ENCODE measurements at places on chromosomes 6 and 20.

GRCh38 chr6:82419132-82419581 is 55.5 kb downstream of the TPBG start:
- no peak for DNase-seq

GRCh38 chr6:96683819-96684528 is 121.0 kb downstream of the FHL5 start:
- no peak for DNase-seq

DNA sequence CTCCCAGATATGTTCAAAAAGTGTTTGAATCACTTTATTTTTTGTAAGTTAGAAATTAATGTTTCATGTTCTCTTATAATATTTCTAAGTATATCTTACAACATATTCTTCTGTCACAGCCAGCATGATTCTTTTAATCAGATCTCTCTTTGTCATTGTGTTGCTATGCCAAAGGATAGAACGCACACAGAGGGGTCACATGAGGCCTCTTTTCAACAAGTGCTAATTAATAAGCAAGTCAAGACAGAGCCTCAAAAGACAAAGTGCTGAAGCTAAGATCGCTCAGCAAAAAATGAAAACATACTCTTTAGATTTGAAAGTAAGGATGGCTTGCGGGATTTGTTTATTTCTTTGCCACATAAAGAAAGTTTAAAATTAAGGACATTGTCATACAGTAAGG is 508.8 kb upstream of the PTCHD4 start:
- peak; percentile 3 for DNase-seq

GRCh38 chr6:150641398-150642139 is 41.9 kb downstream of the PLEKHG1 start:
- DNase-seq, result no peak

- DNase-seq, result no peak
Measured at GRCh38 chr6:157864185-157864761, 41.2 kb downstream of the SNX9 start.

Data from NCI-H1436 (cell line).